ENCODE measurements at places on chromosomes 4 and X. TPM values are rescaled to one million over a fixed set of nuclear protein-coding genes. Genes with fewer than 3 reads are reported as not detected.

GRCh38 chr4:7104366-7105031 lies 36.6 kb upstream of the GRPEL1 start:
- no peak for DNase-seq

DNA sequence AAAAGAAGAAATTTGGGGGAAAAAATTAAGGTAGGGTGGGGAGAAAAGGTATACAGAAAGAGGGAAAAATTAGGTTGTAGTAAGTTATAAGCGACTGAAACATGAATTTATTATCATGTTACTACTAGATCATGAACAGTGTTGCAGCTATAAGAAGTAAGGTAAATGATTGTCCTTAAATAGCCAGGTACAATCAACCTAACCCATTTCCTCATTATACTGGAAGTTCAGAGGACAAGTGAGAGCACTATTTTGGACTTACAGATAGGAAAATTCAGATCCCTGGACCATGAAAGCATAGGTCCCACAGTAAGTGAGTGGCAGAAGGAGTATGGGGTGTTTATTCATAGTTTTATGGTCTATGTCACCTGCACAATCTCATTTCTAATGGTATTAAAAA lies 23.5 kb downstream of the PIR start:
- no peak for DNase-seq

- DNase-seq: no peak
Measured at GRCh38 chrX:137742846-137743245, 176.9 kb downstream of the ZIC3 start.

GRCh38 chrX:39421006-39421405 lies 619.7 kb downstream of the MID1IP1 start:
- no peak for DNase-seq

GRCh38 chr4:139735381-139736273 lies 70.0 kb downstream of the MGST2 start:
- DNase-seq: peak; percentile 63

RAB9A gene
- total RNA-seq: 11.2 TPM

DNA sequence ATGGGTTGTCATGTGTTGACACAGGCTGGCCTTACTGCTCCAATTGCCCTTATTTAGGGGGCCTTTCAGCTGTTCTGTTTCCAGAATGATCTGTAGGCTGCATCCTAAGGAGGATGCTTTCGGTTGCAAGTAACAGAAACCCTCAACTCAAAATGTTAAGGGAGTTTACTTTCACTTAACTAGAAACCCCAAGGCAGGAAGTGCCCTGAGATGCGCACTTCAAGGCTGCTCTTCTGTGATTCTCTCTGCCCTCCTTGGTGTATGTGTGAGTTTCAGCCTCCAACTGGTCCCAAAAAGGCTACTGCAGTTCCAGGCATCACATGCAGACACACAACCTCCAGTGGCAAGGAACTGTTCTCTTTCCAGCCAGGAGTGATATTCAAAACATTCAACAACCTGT lies 97.3 kb upstream of the ATP6AP2 start:
- no peak for DNase-seq

DNA sequence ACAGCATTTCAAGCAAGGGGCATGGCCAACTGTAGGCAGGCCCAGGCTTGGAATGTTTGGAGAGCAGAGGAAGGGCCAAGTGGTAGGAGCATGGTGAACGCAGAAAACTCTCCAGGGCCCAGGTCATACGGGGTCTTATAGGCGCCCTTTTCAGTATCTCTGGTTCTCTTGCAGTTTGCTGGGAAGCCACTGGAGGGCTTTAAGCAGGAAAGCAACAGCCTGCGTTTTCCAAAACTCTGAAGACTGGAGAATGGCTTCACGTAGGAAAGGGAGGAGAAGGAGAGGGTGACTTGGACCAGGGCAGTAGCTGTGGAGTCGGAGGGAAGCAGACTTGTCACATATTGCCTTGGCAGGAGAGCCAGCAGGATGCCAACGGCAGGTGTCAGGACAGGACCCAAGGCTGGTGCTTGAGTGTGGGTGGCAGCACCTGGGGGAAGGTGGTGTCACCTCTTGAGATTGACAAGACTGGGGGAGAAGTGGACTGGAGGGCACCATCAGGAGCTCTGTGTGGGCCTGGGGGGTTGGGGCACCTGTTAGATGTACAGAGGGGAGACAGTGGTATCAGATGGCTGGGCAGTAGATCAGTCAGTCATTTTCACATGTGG lies 21.9 kb downstream of the TKTL1 start:
- peak; percentile 38 for DNase-seq

DNA sequence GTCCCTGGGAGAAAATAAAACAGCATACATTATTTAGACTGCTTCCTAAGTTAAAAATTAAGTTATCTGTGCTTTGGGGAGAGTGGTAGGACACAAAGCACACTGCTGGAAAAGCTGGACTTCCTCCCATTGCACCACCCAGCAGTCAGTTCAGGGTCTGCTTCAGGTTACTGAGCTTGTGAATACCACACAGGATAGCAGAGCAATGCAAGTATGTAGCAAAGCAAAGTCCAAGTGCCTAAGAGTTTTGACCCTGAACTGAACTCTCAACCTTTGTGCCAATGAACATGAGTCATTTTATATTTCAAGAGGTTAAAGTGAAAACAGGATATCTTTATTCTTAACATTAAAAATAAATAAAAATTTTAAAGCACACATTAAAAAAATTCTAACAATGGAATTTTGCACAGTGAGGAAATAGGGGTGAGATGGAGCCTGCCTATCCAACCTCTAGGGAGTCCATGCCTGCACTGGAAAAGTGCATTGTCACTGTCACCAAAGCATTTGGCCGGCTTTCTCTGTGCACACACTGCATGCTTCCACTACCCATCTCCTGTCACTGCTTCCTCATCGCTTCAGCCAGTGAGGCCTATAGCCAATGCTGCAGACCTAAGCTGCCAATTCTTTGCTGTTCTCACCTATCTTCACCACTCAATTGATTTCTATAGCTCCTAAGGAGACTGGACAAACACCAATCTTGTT lies 50.9 kb downstream of the ABCG2 start:
- no peak for DNase-seq

- no peak for DNase-seq
Measured at GRCh38 chr4:138751309-138751708, 264.3 kb upstream of the NOCT start.

FGA gene
- total RNA-seq: not detected

SH3RF1 gene
- 23.5 TPM for total RNA-seq

GRCh38 chr4:89835413-89835812 lies 1.5 kb downstream of the SNCA start:
- no peak for DNase-seq

DNA sequence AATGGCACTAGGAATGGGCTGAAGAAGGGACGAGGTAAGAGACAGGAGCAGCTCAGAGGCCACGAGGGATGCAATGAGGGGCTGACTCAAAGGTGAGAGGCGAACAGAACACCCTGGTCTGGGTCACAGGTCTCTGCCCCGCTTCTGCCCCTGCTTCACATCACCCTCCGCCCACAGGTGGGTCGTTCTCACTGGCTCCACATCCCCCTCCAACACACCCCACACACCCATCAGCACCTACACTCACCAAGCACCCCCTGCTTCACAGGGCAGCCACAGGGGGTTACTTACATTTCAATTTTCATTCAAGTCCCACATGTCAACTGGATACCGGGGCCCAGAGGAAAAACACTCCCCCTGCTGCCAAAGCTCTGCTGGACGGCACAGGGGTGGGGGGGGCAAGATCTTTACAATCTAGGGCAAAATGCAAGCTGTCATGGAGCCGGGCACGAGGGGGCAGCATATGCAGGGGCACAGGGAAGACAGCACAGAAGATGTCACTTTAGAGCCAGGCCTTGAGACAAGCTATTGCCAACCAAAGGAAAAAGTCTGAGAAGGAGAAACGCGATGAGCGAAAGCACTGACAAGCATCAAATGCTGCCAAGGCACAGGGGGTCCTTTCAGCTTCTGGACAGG lies 94.0 kb downstream of the AFAP1 start:
- no peak for DNase-seq

All from endothelial cell (in vitro differentiated cells).